ENCODE measurements at places on chromosomes 16 and 17.

DNA sequence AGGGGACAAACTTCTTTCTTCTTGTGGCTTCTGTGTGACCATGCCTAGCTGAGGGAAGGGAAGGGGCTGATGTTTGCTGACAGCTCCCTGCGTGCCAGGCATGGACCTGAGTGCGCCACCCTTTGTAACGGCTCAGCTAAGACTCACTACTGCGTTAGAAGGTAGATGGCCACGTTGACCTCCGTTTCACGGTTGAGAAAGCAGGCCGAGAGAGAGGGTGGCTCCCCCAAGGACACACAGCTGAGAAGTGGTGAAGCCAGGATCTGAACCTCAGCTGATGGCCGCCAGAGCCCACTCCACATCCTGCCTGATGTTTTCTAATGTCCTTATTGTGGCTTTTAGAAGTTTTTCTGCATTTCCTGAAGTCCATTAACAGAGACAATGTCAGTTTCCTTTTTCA, 45.1 kb downstream of the RGS9 start:
- no peak for DNase-seq

- no peak for DNase-seq
Observed at GRCh38 chr17:77358801-77359200, 218.0 kb downstream of the SEC14L1 start.

DNA sequence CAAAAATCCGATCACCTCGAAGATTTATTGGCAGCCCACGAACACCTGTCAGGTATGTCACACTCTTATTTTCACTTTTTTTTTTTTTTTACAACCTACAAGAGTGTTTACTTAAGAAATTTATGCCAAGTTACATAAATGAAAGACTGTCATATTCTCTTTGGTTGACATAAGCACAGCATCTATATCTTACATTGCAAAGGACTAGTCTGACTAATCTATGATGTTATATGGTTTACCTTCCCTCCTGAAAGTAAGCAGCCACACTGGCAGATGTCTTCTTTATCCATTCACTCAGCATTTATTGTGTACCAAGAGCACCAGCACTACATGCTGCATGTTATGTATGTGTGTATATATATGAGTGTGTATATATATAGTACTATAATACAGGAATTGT, 156.3 kb downstream of the CDRT15L2 start:
- peak; percentile 29 for DNase-seq

GRCh38 chr17:1919201-1919600, 89.4 kb downstream of the RPA1 start:
- DNase-seq, result no peak

DNA sequence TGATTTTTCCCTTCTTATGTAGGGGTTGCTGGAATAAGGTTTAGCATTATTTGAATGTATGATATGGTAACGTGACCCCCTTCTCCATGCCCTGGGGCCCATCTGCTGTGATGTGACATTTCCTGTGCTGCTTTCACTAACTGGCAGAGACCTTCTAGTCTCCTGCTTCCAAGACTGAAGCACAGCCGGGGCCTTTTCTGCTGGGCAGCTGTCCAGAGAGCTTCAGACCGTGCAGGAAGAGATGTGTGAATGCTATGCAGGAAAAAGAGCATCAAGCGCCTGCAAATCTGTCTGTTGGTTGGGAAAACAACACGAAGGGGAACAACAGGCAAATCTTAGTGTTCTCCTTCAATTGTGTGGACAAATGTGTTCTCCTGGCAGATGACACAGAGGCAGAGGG, 128.5 kb downstream of the SPACA3 start:
- DNase-seq, result no peak

- DNase-seq, result peak; percentile 63
Observed at GRCh38 chr17:40450175-40450574, 6.9 kb downstream of the IGFBP4 start.

- no peak for DNase-seq
Observed at GRCh38 chr16:21634216-21634615, 18.2 kb downstream of the IGSF6 start.

GRCh38 chr17:57294101-57294500, 37.8 kb downstream of the MSI2 start:
- DNase-seq, result peak; percentile 74

- DNase-seq, result no peak
Observed at GRCh38 chr16:54336631-54337204, 50.1 kb upstream of the IRX3 start.

DNA sequence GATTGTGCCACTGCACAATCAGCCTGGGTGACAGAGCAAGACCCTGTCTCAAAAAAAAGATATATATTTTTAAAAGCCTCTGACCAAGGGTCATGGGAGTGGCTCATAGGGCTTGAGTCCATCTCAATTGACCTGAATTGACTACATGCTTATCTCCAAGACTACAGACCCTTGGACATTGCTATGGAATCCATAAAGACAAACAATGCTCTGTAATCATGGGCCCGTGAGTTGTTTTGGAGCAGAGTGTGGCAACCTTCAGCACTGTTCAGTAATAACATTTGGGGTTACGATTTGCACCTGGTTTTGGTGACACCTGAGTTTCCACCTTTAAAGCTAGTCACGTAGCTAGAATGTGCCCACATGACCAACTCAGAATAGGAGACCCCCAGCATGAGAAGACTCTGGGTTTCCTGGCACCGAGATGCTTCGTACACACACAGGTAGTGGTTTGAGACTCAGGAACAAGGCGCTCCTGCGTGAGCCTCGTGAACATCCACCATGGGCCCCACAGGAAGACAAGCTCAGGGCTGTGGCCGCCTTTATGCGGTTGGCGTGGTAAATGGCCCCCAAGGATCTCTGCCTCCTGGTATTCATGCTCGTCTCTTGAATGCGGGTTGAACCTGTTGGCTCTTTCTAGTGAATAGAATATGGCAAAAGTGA, 66.6 kb upstream of the RPH3AL start:
- no peak for DNase-seq

DNA sequence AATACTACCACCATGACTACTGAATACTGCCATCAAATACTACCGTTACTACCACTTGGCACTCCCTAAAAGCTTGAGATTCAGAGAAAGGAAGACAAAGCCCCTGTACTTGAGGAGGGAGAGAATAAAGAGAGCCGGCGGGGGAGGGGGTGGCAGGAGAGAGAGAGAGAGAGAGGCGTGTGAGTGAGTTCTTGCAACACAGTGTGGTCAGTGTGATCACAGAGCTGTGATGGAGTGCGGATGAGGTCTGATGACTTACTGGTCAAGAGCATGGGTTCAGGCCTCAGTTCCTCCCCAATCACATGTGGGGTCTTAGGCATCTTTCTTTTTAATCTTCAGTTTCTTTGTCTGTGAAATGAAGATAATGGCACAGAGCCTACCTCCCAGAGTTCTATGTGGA, 19.2 kb downstream of the PRKCB start:
- DNase-seq, result no peak

DNA sequence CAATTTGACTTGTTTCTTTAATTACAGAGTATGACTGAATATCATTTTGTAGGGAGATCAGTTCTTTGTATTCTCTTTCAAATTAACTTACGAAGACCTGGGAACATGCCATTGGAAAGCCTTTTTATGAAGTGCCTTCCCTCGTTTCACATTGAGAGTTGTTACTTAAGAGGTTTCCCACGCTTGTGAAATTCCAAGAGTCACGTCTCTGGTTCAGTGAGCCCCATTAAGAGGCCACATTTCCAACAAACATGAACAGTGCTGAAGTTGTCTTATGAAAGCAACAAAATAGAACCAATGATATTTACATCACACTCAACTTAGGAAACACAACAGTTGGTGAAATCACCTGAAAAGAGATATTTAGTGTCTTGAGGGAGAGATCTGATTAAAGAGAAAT, 334.1 kb downstream of the TOX3 start:
- DNase-seq, result no peak

GRCh38 chr17:39753514-39754160, 15.9 kb downstream of the GRB7 start:
- DNase-seq, result peak; percentile 76

GRCh38 chr16:65098916-65099315, 22.9 kb downstream of the CDH11 start:
- DNase-seq, result no peak

All from DMS53 (cell line).